ENCODE measurements at places on chromosomes 7 and 10.
A peak's percentile ranks its signal among the peaks of the same experiment; 100 is the strongest.

GRCh38 chr7:156754201-156754600 is 113.6 kb downstream of the RNF32 start:
- no peak for DNase-seq

DNA sequence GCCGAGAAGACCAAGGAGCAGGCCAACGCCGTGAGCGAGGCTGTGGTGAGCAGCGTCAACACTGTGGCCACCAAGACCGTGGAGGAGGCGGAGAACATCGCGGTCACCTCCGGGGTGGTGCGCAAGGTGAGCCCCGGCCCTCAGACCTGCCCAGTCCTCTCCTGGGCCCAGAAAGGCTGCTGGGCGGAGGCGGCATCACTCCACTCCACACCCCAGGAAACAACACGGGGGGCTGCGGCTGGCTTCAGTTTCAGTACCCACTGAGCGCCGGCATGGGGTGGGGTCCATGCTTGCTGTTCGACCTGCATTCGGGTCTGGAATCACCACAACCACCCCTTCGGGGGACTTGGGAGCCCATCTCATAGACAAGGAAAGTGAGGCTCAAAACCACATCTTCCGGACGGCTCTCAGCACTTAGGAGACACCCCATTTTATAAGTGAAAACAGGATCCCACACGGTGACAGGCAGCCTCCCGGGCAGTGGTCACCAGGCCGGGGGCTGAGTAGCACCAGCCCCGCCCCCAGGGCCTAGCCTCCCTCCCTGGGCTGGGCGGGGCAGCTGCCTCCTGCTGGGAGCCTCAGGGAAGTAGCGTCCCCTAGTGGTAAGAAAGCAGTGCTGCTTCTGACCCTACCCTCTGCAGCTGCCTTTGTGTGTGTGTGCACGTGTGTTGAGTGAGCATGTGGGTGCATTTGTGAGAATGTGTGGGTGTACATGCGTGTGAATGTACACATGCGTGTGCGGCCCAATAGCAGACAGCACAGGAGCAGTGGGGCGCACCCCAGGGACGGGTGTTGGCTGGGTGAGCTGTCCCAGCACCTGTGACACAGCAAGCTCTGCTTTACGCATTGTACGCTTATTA is 1.8 kb downstream of the SNCG start:
- DNase-seq: no peak

- DNase-seq: peak; percentile 95
Measured at GRCh38 chr7:82335927-82336326, 107.7 kb downstream of the CACNA2D1 start.

DNA sequence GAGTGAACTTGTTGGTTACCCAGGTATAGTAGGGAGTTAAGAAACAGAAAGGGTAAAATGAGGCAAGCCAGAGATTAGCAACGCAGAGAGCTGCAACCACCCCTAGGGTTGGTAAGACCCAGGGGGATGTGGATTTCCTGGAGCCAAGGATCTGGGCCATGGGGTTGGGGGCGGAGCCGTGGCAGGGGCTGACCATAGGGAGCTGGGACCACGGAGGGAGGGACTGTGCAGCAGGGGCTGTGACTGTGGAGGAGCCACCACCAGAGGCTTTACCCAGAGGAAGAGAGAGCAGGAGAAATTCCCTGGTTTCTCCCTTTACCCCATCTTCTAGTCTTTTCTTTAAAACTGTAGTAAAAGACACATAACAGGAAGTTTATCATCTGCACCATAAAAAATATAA is 58.6 kb upstream of the BAIAP2L1 start:
- DNase-seq: no peak

GRCh38 chr7:116120839-116121238 is 89.5 kb upstream of the TES start:
- DNase-seq: no peak

GRCh38 chr10:97707134-97707861 is 6.2 kb upstream of the MARVELD1 start:
- no peak for DNase-seq

DNA sequence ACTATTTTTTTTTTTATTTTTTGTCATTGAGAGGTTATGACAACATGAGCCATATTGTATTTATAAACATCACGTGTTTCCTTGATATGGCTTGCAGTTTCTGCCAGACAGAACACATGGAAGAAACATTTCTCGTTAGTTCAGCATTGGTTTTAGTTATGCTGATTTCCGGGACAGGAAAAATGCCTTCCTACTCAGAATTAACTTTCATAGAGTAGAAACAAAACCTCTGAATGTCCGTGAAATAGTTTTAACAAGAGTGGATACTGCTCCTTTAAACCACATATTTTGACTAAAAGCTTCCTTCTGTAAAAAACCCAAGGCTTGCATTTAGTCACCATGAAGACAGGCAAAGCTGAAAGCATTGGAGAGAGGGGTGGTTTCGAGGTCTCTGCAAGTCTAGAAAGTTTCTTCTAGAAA is 240.4 kb downstream of the KIAA1217 start:
- DNase-seq: no peak

- DNase-seq: no peak
Measured at GRCh38 chr10:45076891-45077290, 76.2 kb downstream of the ZNF22 start.

- no peak for DNase-seq
Measured at GRCh38 chr7:604884-605531, 85.4 kb upstream of the PDGFA start.

GRCh38 chr10:16231176-16231575 is 205.6 kb upstream of the PTER start:
- DNase-seq: no peak

DNA sequence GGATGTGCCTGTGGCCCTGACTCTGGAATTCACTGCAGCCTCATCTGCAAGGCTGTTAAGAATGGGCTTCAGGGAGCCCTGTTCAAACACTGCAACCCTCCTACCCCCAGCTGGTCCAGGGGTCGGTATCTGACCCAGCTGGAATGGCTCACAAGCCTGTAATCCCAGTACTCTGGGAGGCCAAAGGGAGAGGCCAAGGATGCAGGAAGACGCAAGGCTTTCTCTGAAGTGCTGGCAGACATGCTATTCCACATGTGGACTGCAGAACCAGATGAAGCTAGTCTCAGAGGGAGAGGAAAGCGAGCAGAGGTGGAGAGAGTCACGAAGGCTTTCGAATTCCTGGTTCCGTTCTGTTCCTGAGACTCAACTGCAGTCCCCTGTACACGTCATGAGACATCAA is 45.0 kb downstream of the ESYT2 start:
- DNase-seq: no peak

- no peak for DNase-seq
Measured at GRCh38 chr10:20094226-20094976, 278.2 kb downstream of the PLXDC2 start.

DNA sequence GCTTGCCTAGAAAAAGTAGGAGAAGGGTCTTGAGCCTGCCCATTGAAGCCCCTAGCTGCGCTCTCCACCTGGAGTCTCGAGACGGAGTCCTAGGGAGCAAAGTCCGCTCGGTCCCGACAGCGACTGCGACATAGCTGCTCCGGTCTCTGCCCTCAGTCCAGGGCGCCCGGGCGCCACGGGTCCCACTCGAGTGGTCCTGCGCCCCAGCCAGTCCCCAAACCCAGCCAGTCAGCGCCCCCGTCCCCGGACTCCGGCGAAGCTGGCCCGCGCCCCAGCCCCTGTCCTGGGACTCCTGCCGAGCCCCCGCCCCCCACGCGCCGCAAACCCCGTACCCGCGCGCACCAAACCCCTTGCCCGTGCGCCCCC is 490 bp downstream of the TNS3 start:
- no peak for DNase-seq

GRCh38 chr10:107141524-107142061 is 22.9 kb downstream of the SORCS1 start:
- no peak for DNase-seq

DNA sequence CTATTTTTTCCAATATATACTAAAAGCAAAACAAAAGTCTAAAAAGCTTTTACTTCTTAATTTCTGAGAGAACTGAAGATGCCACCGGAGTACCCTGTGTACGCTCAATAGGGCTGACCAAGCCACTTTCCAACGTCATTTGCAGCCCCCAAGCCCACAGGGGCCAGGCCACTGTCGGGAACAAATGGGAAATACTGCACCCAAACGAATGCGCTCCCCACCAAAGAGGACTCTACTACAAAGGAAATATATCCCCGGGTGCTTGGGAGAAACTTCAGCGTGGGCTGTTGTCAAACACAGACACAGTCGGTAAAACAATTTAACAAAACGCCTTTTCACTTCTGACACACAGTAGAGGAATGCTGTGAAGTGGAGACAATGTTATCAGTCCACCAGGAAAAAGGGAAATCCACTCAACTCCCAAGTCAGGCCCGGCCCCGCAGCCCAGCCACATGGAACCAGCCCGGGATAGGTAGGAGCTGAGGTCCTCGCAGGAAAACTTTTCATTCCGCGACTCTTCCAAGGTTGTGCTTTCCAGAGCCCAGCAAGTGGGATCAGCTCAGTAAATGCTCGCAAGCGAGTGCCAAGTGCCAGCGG is 1.4 kb downstream of the PARD3 start:
- no peak for DNase-seq

- no peak for DNase-seq
Measured at GRCh38 chr10:71214641-71215559, 2.5 kb downstream of the UNC5B start.

- no peak for DNase-seq
Measured at GRCh38 chr10:51972733-51973346, 273.4 kb upstream of the CSTF2T start.

GRCh38 chr10:33334805-33335550 is 511 bp upstream of the NRP1 start:
- DNase-seq: no peak

DNA sequence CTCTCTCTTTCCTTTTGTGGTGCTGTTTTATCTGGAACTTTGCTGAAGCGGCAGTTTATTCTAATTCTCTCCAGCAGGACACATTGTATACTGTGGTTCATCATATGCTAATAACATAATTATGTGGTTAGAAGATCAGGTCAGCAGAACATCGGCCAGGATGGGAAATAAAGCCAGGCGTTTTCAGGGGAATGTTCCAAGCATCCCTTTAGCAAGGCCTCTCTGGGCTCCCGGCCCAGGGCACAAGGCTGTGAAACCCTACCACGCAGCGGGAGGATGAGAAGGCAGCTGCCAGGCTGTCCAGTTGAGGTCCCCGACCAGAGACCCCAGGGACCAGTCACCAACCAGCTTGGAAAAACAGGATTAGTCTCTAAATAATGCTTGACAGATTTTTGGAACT is 112.2 kb upstream of the GALNT17 start:
- DNase-seq: no peak

- no peak for DNase-seq
Measured at GRCh38 chr10:14609178-14609577, 165.5 kb downstream of the FAM107B start.

DNA sequence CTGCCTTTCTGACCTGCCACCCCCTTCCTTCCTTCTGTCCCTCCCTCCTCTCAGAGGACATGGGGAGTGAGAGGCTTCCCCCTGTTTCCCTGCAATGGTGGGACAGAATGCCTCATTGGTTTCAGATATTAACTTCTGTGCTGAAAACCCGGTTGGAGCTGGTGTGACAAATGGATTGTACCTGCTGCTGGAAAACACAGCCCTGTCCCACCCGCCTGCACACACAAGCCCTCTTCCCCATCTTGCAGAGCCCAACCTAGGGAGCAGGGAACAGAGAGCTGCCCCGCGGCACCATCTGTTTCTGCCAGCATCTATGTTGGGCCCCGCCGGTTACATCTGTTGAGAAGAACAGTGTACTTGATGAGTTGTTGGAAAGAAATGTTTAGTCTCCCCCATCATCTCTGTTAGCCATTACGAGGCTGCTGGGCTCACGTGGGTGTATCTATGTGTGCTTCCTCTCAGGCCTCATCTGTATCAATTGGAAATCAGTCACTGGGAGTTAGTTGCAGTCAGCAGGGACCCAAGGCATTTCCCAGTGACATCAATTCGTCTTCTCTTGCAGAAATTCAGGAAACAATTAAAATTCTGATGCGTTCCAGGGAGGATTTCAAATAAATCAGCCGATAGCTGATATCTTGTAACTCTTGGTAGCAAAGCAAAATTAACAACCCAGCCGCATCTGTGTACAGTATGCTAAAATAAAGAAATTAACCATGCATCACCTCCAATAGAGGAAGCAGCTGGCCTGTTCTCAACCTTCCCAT is 725.6 kb upstream of the GALNT17 start:
- no peak for DNase-seq

GRCh38 chr7:150716939-150717338 is 526 bp downstream of the GIMAP1 start:
- no peak for DNase-seq

DNA sequence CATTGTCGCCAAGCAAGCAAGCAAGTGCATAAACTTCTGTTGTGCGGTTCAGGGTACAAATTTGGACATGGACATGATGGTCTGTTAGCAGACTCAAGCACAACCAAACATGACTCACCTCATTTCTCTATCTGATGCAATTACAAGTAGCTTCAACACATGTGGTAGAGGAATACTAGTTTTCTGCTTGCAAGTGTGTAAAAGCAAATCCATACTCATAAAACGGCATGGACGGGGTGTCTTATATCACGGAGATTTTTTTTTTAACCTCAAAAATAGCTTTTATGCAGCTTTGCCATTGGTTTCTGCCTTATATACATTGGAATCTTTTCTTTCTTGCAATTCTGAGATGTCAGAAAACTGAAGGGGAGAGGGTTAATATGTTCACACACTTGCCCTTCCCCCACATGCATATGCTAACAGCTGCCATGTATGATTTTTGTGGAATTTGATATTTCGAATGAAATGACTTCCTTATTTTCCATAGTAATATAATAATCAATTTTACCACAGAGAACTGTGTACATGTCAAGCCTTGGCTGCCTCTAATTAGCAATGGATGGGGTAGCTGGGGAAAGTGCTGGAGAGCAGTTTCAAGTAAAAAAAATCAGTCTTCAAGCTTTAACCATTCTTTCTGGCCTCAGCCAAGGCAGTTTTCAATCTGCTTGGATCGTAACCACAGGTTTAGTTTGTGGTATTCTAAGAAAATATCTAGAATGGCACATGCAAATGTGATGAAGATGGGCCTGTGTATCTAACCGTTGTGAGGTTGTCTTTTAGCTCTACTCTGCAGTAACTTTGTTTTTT is 106.0 kb upstream of the PDCD4 start:
- no peak for DNase-seq

DNA sequence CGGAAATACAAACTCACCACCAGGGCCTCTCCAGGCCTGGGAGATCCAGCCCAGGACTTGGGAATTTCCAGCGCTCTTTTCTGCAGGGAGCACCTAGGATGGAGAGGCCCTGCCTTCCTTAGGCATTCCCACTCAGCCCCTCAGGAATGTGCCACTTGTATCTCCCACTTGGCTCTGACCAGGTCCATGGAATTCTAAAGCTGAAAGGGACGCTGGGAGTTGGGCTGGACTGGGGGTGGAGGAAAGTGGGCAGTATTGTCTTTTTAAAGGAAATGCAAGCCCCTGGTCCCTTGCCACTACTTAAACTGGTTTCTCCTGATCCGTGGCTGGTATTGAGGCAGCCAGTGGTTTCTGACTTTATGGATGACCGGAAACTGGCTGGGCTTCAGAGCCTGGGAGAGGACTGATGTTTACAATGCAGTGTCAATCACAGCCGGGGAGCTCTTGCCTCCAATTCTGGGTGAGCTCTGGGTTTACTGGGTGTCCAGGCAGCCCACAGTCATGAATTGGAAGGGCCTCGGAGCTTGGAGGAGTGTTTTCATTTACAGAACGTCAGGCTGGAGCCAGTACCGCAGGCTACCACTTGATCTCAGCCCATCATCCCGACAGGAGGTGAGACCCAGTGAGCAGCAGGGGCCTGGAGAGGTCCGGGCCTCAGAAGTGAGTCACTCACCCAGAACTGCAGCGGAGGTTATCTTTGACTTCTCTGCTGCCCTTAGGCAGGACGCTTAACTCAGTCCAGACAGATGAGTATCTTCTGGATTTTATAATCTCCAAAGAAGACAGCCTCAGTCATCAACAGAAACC is 27.3 kb downstream of the AGAP3 start:
- DNase-seq: no peak
